OCI-LY7 (cell line): ENCODE measurements at places on chromosomes 6 and 20. TPM values are rescaled to one million over a fixed set of nuclear protein-coding genes. Genes with fewer than 3 reads are reported as not detected.

Gene NKAPL
- total RNA-seq, result not detected in 2 replicates

Gene STMN3
- total RNA-seq, result 6.7 and 7.5 TPM in 2 replicates

Gene PPIL6
- total RNA-seq, result 1.3 and 1.7 TPM in 2 replicates

Gene ETV7
- not detected in 2 replicates for total RNA-seq

Gene GSTA2
- total RNA-seq, result not detected in 2 replicates
